ENCODE measurements at places on chromosomes 5 and 9.

GRCh38 chr5:168417731-168418429 is 68.4 kb upstream of the RARS1 start:
- DNase-seq = no peak

GRCh38 chr9:21679432-21679831 is 123.0 kb upstream of the MTAP start:
- DNase-seq = no peak

- no peak for DNase-seq
Observed at GRCh38 chr5:93454896-93455295, 126.1 kb downstream of the NR2F1-AS1 start.

- no peak for DNase-seq
Observed at GRCh38 chr9:135818718-135819475, 88.4 kb downstream of the CAMSAP1 start.

DNA sequence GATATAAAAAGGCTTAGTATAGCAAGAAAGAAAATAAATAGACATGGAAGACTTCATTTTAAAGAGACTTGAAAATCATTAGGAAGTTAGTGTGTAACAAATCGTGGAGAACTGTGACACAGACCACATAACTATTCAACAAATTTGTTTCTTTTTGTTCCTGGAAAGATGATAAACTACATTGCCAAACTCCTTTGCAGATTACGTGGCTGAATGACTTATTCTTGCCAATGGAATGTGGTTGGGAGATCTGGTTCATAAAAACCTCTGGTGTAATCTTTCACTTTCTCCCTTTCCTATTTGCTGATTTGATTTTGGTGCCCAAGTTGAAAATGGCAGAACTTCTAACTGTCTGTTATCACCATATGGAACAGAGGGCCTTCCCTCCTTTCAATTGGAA is 328.9 kb upstream of the MEF2C start:
- no peak for DNase-seq

DNA sequence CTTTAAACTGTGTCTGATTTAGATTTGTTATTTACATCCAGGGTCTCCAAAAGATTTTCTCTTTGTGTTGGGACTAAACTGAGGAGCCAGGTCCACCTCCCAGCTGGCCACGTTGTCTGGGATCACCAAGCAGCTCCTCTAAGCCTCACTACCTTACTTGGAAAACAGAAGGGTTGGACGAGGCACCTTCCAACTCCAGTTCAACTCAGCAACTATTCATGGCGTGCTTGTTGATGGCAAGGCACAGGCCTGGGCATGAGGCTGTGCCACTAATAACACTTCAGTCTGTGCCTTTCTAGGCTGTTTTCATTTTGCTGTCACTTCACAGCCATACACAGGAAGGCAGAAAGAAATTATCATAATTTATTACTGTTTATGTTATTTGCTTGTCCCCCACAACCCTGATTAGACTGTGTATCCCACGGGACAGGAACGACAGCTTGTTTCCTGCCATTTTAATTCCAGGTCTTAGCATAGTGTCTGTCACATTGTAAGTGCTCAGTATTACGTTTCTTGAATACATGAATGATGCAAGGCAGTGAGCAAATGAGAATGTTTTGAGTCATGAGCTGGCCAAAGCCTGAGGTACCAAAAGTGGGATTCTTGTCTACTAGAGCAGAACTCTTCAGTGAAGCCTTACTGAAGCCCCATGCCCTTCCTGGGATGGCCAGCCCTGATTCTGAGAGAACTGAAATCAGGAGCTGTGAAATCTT is 125.8 kb downstream of the GALNT10 start:
- no peak for DNase-seq

GRCh38 chr5:171978016-171978415 is 28.4 kb downstream of the FBXW11 start:
- DNase-seq = no peak

DNA sequence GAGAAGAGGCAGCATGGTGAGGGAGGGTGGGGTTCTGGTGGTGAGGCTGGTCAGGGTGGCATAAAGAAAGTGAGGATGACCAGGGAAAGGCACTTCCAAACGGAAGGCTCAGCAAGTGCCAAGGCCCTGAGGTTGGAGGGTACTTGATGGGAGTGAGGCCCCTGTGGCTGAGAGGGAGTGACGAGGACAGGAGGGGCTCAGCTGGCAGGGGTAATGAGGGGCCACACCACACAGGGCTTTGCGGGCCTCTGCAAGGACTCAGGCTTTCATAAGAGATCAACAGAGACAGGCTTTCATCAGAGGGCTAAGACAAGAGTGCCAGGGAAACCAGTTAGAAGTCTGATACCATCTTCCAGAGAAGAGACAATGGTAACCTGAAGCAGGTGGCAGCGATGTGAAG is 23.6 kb downstream of the ARPC5L start:
- no peak for DNase-seq

- no peak for DNase-seq
Observed at GRCh38 chr5:100110497-100110896, 424.7 kb upstream of the FAM174A start.

DNA sequence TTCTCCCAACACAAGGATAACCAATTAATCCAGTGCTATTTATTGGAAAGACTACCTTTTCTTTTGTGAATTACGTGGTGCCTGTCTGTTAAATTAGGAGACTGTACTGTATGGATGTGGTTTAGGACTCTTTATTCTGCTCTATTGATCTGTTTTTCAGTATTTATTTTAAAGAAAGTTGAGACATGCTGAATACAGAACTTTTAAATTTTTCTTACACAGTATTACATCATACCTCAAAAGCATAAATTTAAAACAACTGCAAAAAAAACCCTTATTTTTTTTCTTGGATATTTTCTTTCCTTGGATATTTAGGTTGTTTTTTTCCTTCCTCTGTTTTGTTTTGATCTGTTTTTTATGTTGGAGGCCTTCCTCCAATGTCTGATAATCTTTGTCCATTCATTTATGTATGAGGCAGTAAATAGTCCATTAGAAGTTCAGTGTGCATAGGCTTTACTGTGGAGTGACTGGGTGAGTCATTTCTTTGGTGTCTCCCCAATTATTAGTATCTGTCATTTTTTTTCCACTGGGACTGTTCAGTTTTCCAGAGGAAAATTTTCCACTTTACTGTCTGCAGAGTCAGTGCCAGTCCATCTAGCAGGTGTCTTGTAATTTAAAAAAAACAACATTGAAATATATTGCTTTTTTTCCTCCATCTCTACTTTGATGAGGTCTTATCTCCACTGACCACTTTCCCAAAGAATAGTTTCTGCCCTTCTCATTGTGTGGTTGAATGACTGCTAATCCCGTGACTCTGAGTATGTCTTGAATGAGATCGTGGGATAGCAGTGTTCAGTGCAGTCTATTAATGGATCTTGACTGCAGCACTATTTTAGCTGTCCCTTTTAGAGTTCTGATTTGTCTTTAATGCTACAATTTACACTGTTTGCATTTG is 15.2 kb downstream of the CYSTM1 start:
- DNase-seq = no peak

DNA sequence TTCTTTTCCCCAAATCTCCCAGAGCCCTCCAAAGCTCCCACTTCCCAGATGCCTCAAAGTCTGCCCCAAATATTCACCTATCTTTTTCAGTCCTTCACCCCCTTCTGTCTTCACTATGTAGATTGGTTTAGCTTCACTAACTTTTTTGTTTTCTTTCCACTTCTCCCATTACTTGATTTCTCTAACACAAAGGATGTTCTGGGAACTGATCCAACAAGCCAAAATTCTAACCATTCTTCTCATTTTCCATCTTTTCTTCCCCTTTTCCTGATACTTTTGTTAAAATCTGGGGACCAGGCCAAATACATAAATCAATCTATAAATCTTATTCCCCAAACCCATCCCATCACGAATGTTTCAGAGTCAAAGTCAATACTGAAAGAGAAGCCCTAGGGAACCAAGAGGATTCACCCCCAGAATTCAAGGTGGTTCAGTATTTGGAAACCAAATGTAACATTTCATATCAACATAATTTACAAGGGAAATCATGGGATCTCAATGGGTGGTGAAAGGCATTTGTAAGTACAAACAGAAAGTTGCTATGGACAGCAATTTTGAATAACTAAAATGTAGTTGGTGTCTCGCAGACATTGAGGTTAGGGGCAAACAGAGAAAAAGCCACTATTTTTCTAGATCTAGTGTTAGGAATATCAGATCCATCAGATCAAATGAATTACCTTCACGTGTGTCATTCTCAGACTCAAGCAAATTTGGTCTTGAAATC is 35.3 kb downstream of the APTX start:
- DNase-seq = no peak

GRCh38 chr5:10674582-10674981 is 86.5 kb downstream of the DAP start:
- no peak for DNase-seq

- DNase-seq = no peak
Observed at GRCh38 chr5:177339107-177339638, 12.3 kb downstream of the LMAN2 start.

DNA sequence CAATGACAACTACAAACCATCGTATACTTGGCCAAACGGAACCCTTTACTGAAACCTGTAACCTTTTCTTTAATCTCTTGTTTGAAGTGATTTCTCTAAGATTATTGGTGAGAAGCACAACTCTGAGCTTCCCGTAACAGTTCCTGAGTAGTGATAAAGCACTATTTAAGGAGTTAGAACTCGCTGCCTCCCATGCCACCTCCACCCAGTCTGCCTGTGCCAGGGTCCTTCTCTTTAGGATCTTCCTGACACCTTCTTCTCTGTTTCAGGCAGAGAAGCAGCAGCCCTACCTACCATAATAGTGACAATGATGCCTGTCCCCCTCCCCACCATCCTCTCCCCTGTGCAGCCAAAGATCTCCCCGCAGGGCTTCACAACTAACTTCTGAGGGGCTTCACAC is 330.6 kb downstream of the ZSWIM6 start:
- DNase-seq = no peak

GRCh38 chr5:51691538-51692079 is 308.4 kb downstream of the ISL1 start:
- DNase-seq = no peak

GRCh38 chr9:130922893-130923610 is 16.0 kb downstream of the FIBCD1 start:
- no peak for DNase-seq

DNA sequence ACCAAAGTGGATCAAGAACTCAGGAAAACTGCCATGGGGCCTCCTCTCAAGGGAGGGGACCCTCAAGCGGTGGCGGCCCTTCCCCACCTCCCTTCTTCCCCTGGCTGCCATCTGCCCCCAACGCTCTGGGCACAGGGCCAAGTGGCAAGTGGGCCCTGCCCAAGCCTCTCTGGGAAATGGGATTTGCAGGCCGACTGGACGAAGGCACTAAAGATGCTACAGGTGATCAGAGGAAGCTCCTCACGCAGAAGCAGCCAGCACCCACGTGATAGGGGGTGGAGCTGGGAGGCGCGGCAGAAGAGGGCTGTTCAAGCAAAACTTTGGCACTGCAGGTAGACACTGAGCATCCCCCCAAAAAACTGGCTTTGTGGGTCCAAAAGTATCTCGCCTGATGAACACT is 52.7 kb upstream of the UBTD2 start:
- DNase-seq = no peak

- no peak for DNase-seq
Observed at GRCh38 chr5:163574472-163575440, 69.3 kb downstream of the MAT2B start.

DNA sequence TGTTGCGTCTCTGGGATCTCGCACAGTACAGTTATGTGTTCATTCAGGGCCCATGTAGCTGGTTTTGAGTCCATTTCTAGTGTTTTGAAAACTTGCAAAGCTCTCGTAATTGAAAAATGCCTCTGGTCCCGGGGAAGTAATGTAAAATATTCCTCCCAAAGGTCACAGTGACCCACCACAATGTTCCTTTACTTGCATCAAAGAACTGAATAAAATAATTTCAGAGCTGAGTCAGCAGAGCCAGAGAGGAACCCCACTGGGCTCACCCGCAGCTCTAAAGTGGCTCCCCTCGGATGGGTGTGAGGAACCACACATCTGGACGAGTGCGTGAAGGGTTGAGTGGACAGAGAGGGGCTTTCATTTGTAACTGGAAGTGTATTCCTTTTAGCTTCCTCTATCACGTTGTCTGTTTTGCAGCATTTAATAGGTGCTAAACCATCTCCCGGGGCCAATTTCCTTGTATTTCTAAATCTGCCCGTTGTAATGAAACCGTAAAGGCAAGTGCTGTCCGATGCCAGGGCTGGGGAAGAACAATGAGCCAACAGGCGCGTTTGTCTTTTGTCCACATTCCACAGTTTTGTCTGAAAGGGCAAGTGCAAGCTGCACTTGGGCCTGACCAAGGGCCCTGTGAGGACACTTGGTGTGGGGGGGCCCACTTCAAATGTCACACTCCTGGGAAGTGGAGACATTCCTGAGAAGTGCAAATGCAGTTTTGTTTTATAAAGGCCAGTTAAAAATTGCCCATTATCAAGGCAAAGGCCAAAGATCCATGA is 29.9 kb downstream of the COL5A1 start:
- no peak for DNase-seq

GRCh38 chr5:61678966-61679365 is 346.9 kb downstream of the ZSWIM6 start:
- no peak for DNase-seq

- DNase-seq = no peak
Observed at GRCh38 chr9:26656003-26656870, 236.4 kb downstream of the CAAP1 start.

DNA sequence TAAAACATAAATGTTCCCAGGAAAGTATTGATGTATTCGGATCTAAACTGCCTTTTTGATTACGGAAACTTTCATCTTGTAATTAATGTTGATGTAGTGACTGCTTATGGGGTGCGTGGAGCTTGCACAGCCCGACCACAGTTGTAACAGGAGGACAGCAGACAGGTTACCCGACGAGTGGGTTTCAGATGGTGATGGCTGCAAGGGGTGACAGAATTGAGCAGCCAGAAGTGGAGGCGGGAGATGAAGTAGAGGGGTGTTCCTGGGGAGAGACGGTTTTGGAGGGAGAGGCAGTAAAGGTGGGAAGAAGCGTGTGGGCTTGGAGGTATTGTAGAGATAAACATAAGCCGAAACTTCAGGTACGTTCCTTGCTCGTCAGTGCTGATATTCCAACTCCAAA is 5.8 kb downstream of the CEP72 start:
- no peak for DNase-seq

DNA sequence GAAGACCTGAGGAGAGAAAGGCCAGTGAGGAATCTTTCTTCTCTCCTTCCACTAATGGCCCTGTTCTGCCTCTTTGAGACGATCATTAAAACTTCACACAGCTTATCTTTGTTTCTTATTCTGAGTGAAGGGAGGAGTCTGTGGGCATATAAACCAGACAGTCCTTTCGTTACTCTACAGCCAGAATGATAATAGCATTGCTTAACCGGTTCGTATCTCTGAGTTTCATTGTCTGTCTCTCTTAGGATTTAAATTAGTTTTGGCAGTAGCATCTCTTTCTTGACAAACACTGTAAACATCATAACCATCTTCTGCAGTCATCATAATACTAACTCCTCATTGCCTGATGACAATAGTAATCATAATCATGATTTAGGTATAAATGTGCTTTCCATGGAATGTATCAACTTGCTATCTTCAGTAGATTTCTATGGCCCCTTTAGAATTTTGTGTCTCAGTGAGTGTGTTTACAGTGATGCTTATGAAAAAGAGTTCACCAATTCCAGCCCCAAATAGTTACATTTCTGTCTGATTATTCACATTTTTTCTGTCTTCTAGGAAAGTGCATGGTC is 618.8 kb upstream of the KLF4 start:
- no peak for DNase-seq

- no peak for DNase-seq
Observed at GRCh38 chr5:121175986-121176385, 675.7 kb upstream of the FTMT start.
